ENCODE measurements at places on chromosomes 3 and 15.

DNA sequence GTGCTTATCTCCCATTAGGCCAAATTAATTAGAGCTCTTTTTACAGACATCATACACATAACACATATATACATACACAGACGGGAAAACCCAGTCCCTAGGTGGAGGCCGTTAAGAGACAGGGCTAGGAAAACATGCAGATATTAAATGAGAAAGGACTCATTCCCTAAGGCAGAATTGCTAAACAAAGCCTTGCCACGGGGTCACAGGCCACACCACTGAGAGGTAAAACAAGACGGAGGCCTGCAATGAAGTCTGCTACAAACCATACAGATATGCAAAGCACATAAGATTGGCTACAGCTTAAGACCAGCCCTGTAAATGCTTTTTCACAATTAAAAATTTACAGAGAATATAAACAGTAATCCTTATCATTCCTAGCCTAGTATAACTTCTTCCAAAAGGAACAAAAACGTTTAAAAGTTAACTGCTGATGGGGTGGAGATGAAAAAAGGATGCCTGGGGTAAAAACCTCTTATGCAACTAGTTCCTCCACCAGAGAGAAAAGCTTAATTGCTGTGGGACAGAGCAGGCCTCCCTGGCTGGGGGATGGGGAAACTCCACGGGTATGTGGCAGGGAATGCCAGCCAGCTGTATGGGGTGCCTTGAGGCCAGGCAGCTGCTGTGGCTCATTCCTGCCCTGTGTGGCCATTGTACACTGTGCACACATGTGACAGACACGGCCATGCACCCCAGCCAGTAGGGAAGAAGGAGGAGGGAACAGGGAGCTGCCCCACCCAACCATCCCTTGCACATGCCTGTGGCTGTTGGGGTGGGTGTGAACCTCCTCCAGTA lies 481.4 kb upstream of the LMCD1 start:
- DNase-seq = no peak

GRCh38 chr3:104909721-104910120 lies 457.0 kb upstream of the ALCAM start:
- no peak for DNase-seq

GRCh38 chr3:183074261-183074660 lies 25.0 kb downstream of the MCCC1 start:
- no peak for DNase-seq

DNA sequence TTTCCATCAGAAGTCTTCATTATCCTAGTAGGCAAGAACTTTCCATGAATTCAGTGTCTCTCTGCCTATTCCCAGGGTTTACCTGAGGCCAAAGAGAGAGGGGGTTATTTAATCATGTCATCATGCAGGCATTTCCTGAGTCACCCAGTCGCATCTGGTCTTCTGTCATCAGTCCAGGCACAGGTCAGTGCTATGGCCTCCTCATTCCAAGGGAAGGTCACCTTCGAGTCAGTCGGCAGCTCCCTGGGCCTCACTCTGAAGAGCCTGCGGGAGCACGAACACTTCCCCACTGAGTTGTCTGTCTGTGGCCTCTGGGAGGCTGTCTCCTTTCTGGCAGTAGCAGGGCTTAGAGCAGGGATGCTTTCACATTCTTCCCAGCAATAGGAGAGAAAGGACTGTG lies 26.2 kb upstream of the LRTM1 start:
- no peak for DNase-seq

DNA sequence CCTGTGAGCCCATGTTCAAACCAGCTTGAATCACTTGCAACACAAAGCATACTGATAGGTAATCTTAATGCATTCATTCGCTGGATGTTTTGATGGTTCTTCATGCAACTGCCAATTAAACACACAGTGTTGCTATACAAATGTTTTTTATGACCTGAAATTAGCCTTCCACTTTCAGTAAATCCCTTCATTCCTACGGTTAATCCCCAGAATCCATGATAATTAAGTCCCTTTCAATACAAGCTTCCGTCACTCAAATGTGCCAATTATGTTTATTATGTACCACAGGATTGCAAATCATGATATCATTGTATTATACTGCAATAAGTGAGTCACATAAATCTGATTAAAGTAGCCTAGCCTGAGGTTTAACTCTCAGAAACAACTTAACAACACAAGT lies 14.5 kb upstream of the LYZL4 start:
- DNase-seq = no peak

DNA sequence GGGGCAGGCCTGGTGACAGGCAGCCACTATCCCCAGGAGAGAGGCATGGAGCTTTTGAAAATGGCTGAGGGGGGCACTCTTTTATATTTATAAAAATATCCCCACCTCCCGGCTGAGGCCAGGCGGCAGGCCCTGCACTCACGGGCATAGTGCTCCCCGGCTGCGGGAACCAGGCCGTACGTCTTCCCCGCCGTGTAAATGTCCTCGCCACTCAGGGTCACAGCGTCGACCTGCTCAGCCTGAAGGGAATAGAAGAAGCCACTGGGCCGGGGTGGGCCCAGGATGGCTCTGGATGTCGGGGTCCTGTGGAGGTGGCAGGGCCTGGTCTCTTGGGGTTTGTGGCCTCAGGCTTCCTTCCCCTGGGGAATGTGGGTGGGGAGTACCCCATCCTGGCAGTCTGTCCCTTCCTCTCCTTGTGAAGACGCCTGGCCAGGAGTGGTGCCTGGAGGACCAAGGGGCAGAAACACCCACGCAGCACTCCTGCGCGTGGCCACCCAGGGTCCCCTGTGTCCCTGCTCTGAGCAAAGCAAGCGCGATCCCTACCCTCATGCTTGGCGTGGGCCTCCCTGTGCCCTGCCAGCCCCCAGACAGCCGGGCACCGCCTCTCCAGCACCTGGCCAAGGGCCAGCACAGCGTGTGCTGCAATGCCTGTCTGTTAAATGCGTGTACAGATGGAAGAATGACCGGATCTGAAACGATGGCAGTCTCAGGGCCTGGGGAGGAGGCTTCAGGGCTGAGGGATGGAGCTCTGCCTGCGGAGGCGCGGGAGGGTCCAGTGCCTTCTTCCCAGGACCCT lies 18.9 kb downstream of the MELTF start:
- DNase-seq = no peak

DNA sequence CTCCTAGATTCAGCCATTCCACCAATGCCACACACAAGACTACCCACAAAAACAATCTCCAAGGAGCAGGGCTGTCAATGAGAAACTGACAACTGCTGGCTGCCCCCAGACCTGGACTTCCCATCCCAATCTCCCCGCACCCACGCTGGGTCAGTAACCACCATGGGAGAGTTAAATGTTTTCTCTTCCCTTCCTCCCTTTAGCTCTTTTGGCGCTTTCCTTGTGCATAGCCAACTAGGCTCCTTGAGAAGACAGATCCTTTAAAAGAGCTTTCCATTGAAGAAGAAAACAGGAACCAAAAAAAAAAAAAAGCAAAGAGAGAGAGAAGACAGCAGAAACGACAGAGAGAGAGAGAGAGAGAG lies 8.3 kb downstream of the BCL6 start:
- no peak for DNase-seq

- DNase-seq = no peak
These were observed 1.2 kb downstream of the CLN6 start for GRCh38 chr15:68228143-68228970.

DNA sequence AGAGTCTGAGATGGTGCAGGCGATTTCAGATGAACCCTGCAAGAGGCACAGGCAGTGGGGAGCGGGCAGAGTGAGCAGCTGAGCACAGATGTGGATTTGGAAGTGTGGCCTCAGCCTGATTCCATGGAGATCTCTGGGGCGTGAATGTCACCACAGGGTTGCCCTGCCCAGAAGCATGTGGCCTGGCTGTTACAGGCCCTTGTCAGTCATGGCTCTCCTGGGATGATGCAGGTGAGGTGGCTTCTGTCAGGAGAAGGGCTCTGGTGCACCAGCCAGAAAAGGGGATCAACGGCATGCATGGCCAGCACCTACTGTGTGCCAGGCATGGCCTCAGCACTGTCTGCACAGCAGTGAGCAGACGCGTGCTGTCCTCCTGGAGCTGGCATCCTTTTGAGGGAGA lies 11.9 kb downstream of the HDAC11 start:
- no peak for DNase-seq

DNA sequence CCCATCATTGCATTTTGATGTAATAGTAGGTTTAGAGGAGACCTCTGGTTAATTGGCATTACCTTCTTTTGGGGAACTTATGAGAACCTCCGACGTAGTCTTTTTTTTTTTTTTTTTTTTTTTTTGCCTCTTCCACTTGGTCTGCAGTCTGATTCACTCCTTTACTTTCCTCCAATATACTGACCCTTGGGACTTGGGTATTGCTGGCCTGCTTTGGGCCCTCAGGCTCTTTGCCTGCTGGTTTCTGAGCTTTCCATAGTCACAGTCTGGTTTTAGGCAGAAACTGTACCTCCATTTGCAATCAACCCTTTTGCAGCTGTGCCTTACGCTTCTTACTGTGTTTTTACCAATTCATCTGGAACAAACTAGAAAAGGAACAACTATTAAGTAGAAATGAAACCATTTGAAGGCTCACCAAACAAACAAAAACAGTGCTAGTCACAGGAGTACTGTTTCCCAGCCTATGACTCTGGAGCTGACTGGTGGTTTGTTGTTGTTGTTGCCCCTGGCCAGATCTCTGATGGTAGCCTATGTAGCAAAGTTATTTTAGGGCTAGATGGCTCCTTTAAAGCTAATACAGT lies 272.8 kb downstream of the BBX start:
- no peak for DNase-seq

GRCh38 chr3:66499881-66500575 lies 794 bp downstream of the LRIG1 start:
- DNase-seq = peak; percentile 52

- DNase-seq = no peak
These were observed 329.8 kb downstream of the MCTP2 start for GRCh38 chr15:94561036-94561689.

GRCh38 chr3:68972358-68972979 lies 40.1 kb upstream of the TAFA4 start:
- DNase-seq = peak; percentile 21

DNA sequence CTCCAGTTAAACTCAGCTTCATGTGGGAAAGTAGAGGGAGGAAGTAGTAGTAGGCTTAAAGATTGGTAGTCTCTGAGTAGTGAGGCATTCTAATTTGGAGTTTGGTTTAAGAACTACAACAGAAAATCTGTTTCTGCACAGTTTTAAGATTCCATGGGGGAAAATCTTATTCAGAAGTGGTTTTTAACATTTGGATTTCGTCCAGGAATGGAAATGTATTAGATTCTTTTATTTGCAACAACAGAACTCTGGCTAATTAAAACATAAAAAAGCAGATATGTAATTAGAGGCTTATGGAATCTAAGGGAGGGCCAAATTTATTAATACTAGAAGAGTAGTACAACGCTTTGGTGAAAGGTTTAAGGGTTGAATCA lies 36.0 kb downstream of the NECTIN3 start:
- DNase-seq = no peak

DNA sequence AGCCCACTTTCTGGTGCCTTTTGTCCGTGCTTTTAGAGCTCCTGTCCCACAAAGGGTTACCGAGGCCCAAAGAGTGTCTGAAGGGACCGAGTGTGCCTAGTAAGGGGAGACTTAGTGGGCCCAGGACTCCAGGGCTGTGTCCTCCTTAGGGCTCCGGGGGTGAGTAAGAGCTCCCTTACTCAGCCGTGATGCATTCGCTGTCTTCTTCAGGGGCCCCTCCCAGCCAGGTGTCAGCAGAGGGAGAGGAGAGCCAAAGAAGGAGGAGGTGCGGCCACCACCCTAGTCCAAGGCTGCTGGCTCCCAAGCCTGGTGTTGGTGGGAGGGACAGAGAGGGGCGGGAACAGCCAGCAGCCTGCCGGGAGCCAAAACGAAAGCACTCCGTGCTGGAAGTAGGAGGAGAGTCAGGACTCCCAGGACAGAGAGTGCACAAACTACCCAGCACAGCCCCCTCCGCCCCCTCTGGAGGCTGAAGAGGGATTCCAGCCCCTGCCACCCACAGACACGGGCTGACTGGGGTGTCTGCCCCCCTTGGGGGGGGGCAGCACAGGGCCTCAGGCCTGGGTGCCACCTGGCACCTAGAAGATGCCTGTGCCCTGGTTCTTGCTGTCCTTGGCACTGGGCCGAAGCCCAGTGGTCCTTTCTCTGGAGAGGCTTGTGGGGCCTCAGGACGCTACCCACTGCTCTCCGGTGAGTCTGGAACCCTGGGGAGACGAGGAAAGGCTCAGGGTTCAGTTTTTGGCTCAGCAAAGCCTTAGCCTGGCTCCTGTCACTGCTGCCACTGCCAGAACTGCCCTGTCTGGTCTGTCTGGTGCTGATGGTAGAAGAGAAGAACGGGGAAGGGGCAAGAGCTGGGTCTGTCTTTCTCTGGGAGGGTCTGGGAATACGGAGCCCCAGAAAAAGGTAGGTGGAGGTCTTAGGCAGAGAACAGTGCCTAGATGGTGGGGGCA lies at the start of gene IL17RC:
Gene IL17RC (plus strand): TSS at position 365 of the 947 bp plus-strand sequence. CDS start 218 bp downstream, at position 583.
- peak; percentile 49 for DNase-seq

- no peak for DNase-seq
These were observed 20.8 kb downstream of the RAB6B start for GRCh38 chr3:133874761-133875438.

DNA sequence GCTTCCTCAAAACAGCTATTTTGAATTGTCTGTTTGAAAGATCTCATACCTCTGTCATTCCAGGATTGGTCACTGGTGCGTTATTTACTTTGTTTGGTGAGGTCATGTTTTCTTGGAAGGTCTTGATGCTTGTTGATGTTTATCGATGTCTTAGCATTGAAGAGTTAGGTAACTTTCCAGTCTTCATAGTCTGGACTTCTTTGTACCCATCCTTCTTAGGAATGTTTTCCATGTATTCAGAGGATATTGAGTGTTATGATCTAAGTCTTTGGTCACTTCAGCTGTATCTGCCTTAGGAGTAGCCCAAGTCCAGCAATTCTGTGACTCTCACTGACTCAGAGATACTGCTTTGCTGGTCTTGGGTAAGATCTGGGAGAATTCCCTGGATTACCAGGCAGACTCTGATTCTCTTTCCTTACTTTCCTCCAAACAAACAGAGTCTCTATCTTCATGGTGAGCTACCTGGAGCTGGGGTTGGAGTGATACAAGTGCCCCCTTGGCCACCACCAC lies 398.6 kb downstream of the ZIC4 start:
- no peak for DNase-seq

- DNase-seq = no peak
These were observed 65.5 kb upstream of the C3orf49 start for GRCh38 chr3:63753567-63753966.

DNA sequence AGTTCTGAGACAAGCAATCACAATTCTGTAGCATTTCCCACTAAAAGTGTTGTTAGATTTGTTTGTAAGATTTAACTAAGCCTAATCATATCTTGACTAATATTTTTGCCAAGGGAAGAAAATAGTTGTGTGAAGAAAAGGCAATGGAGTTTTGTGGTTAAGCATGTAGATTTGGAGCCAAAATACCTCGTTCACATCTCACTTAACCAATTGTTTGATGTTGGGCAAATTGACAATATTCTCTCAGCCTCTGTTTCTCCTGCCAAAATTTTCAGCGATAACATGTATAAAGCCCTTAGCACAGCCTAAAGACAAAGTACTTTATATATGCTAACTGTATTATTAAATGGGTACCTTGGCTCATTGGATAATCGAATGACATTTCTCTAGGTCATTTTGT lies 20.5 kb upstream of the CDIN1 start:
- no peak for DNase-seq

DNA sequence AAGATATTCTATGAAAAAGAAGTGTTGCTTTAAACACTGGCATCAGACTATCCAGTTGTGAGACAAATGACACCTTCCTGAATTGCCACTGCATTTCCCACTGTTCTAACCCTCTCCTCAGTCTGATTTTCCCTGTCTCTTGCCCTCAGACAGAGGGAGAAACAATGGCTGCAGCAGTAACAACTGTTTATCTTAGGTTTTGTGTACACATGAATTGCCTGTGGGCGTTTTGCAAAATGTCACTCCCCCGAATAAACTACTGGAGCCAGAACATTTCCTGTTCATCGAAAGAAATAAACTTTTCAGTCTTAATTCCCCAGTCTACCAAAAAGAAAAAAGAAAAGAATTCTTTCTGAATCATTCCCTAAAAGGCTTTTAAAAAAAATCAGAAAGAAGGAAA lies 155.1 kb downstream of the MAGI1 start:
- DNase-seq = no peak
